ENCODE measurements at places on chromosomes 2 and 18.

DNA sequence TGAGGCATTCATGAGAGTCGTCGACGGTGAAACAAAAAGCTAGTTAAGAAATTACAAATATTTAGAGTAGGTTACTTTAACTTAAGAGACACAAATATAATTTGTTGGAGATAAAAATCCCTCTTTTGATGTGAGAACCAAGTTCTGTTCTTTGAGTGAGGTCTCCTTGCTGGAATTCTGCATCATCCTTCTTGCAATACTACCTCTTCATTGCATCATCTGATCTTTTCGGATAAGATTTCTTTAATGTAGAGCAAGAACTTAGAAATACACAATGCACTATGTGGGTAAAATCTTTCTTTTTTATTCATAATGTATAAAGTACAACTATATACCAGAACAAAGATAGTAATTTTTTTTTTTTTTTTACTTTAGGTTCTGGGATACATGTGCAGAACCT lies 118.4 kb downstream of the ARL4C start:
- no peak for DNase-seq

- no peak for DNase-seq
Observed at GRCh38 chr18:21669736-21670285, 34.8 kb downstream of the ABHD3 start.

DNA sequence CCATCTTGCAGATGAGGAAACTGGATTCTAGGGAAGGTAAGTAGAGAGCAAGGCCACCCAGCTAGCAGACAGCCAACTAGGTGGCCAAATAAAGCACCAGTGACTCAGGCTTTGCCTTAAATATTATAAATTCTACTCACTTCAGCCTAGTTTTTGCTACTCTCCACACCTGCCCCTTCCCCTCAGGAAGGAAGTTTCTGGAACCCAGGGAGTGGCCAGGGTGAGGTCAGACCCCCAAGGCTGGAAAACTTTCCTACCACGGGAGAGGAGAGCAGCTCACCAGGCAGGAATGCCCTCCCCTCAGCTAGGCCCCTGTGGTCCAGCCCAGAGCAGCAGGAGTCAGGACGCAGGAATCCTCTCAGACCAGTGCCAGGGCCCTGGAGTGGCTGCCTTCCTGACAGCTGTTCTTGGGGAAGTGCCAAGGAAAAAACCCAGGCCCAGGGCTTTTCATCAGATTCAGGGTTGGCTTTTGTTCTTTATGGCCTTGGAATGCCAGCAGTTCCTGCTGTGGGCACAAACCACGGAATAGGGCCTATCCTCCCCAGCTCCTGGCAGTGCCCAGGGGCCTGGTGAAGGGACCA lies 5.1 kb upstream of the PAX8 start:
- no peak for DNase-seq

GRCh38 chr2:191061381-191061980 lies 47.5 kb upstream of the STAT1 start:
- no peak for DNase-seq

- DNase-seq: no peak
Observed at GRCh38 chr2:20352581-20353216, 2.1 kb upstream of the PUM2 start.

- DNase-seq: no peak
Observed at GRCh38 chr2:219539926-219540678, 3.5 kb downstream of the CHPF start.

DNA sequence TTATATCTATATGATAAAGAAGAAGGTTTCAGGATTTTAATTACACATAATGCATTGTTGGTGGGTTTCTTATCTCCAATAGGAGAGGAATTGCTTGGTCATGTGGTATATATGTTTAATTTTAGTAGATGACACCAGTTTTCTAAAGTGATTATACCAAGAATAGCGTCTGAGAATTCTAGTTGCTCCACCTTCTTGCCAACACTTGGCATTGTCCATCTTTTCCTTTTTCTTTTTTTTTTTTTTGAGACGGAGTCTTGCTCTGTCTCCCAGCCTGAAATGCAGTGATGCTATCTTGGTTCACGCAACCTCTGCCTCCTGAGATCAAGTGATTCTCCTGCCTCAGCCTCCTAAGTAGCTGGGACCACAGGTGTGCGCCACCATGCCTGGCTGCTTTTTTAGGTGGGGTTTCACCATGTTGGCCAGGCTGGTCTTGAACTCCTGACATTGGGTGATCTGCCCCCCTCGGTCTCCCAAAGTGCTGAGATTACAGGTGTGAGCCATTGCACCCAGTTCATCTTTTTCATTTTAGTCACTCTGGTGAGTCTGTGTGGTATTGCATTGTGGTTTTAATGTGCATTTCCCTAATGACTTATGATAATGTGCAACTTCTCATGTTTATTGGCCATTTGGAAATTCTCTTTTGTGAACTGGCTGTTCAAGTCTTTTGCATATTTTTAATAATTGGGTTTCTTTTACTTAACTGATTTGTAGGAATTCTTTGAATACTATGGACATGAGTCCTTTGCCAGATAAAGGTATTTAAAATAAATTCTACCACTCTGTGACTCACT lies 37.3 kb upstream of the ZNF512 start:
- DNase-seq: no peak

DNA sequence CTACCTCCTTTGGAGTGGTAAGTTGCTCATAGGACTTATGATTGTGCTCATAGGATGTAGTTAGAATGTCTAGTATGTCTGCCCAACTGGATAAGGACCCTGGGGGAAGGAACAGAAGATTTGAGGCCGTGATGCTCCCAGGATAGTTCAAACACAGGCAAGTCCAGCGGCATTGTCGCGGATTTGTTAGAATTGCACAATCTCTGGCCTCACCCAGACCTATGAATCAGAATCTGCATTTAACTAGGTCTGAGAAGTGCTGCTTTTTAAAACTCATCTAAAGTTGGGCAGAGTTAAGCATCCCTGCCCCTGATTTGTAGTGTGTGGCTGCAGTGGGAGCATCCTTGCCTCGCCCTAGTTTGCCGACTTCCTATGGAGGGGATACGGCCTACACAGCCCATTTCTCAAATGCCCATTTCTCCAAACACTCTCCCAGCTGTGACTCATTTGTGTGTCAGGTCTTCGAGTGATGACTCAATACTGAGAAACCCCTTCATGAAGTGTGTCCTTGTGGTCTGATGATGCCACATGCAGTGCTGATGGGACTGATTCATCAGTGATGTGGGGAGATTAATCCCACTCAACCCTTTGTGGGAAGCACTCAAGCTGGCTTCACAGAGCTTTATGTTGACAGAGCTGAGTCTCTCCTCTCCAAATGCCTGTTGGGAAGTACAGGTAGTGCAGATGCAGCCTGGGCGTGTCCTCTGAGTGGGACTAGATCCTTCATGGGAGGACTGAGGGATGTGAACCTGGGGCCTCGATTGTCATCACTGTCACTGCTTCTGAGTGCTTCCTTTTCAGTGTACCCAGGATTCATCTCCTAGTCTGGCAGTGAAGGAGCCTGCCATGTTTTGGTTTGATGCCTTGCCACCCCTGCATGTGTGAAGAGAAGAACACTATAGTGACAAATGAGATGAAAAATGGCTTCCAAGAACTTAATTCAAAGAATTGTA lies 18.7 kb downstream of the SMIM21 start:
- DNase-seq: no peak

DNA sequence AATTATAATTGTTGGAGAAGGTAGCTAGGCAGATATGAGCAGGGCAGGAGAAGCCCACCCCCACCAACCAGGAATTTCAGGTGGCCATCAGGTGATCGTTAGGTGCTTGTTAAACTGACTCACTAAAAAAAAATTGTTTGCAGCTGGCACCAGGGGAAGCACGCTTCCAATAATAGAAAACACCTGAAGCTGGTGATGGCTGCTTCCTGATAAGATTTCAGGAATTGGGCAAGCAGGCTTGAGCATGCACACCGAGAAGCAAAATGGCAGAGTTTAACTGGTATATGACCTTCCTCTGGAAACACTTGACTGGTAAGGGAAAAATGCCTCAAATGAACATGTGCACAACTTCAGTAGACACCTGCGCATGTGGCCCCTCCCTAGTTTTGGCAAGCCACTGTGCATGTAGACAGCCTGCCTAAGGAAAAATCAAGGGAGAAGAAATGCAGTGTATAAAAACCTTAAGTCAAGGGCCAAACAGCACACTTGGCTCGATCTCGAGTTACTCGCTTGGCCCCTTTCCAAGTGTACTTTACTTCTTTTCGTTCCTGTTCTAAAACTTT lies 292.8 kb downstream of the CCDC85A start:
- DNase-seq: no peak

DNA sequence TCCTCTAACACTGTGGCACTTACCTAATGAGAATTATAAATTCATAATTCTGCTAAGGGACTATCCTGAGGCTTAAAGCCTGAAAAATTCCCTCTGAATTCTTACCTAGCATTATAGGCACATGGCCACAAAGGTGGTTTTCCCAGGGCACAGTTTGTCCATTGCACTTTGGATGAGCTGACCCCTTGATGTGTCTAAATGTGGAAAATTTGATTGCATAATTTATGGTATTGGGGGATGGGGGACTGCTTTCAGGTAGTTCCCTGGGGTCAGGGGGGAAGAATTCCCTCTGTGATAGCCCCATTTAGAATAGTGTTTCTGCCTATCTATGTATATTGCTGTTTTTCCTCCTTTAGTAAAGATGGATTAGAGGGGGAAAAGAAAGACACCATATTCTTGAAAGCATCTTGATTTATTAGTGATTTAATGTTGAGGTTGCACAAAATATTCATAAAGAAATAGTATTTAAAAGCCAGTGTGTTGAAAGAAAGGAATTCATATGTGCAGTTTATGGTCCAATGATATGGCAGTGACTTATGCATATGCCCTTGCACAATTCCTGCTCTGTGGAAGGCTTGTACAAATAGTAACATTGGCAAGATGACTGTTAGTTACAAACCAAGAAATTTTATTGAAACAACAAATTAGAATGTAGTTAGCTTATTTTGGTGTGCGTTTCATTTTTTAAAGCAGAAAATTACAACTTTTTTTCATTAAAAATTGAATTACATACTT lies 8.7 kb upstream of the HTR2B start:
- no peak for DNase-seq

DNA sequence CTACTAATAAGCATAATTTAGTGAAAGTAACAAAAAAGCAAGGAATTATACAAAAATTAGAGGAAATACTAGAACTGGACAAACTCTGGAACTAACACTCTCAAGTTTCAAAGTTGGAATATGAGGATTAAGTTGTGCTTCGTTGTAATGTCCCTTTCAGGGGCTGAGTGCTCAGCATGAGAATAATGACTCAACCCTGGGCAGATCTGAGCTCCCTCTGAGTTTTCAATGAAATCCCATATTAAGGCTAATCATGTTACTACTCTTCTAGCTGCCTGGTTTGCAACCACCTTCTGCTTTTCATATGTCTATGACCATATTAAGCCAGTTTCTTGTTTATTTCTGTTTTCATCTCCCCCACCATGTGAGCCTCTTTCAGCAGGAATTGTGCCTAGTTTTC lies 274.9 kb upstream of the LRRTM4 start:
- no peak for DNase-seq

GRCh38 chr2:55439101-55439397 lies 19.4 kb upstream of the CCDC88A start:
- DNase-seq: no peak

- DNase-seq: peak; percentile 15
Observed at GRCh38 chr2:171598713-171599319, 76.5 kb downstream of the CYBRD1 start.

DNA sequence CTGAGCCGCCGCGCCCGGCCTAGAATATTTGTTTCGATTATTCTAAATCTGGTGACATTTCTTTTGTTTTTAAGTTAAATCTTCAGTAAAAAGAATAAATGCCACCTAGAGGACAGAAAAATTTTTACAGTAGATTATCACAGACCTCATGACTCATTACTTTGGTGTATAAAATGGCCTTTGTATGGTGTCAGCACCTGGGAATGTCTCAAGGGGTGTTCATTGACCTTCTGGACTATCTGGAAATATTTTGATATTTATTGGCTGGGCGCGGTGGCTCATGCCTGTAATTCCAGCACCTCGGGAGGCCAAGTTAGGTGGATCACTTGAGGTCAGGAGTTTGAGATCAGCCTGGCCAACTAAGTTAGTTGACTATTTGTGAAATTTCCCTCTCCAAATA lies 30.3 kb upstream of the SLC30A6 start:
- DNase-seq: no peak

DNA sequence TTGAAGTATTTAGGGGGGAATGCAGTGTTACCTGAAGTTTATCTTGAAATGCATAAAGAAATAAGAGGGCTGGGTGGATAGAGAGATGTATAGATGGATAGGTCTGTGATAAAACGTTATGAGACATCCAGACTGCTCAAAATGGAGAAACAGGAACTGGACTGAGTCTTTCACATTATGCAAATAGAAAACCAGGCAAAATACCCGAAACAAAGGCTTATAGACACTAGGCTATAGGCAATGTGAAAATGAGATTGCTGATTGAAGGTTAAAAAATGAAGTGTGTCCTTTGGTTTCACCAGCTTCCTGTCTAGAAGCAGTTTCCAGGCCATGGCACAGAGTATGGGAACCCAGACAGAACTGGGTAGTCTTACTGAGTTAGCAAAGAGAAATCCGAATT lies 24.9 kb upstream of the SLC3A1 start:
- DNase-seq: no peak

GRCh38 chr18:32271672-32272208 lies 81.9 kb downstream of the MEP1B start:
- no peak for DNase-seq

- DNase-seq: no peak
Observed at GRCh38 chr2:62554440-62554839, 48.4 kb upstream of the TMEM17 start.

GRCh38 chr2:105746177-105747080 lies 1.7 kb downstream of the NCK2 start:
- DNase-seq: peak; percentile 84

DNA sequence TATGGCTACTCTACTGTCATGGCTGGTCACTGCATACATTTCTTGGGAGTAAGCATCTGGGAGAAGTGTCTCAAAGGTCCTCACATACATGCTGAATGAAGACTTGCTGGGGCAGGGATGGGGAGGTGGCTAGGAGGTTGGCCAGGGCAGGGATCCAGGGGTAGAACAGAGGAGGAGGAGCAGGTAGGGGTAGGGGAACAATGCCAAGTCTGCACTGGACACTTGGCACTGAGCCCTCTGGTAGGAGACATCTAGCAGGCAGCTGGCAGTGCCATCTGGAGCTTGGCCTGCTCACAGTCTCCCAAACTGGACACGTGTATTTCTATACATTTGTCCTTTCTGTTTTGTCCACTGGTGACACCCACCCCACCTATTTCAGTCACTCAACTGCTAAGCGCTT lies 62.7 kb upstream of the REV1 start:
- no peak for DNase-seq

- no peak for DNase-seq
Observed at GRCh38 chr2:83994633-83995179, 464.4 kb downstream of the SUCLG1 start.

- DNase-seq: no peak
Observed at GRCh38 chr2:48600917-48601316, 16.7 kb upstream of the GTF2A1L start.

DNA sequence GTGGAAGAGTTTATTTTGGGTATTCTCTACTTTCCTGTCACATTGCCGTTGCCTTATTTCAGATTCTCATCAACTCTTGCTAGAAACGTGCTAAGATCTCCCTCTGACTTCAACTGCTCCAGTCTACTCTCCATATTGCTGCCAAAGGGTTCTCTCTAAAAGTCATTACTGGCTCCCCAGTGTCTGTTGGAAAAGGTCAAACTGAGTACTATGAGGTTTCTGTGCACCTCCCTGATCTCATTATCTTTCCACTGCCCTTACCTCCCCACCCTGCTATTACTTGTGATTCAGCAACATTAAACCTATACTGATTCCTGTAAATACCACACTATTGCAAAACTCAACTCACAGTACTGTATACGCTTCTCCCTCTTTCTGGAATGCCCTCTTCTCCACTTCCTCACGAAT lies 1.9 kb upstream of the KRCC1 start:
- no peak for DNase-seq

- DNase-seq: no peak
Observed at GRCh38 chr2:177352441-177353186, 40.0 kb upstream of the AGPS start.

All from stimulated activated CD4-positive, alpha-beta T cell treated with anti-CD3 and anti-CD28 coated beads, TNF-alpha, amount 100 ng/mL, for 48 hours (primary cell).